ENCODE measurements at places on chromosomes 16 and 17.

GRCh38 chr17:78433013-78433727 lies 54.7 kb downstream of the PGS1 start:
- no peak for DNase-seq

DNA sequence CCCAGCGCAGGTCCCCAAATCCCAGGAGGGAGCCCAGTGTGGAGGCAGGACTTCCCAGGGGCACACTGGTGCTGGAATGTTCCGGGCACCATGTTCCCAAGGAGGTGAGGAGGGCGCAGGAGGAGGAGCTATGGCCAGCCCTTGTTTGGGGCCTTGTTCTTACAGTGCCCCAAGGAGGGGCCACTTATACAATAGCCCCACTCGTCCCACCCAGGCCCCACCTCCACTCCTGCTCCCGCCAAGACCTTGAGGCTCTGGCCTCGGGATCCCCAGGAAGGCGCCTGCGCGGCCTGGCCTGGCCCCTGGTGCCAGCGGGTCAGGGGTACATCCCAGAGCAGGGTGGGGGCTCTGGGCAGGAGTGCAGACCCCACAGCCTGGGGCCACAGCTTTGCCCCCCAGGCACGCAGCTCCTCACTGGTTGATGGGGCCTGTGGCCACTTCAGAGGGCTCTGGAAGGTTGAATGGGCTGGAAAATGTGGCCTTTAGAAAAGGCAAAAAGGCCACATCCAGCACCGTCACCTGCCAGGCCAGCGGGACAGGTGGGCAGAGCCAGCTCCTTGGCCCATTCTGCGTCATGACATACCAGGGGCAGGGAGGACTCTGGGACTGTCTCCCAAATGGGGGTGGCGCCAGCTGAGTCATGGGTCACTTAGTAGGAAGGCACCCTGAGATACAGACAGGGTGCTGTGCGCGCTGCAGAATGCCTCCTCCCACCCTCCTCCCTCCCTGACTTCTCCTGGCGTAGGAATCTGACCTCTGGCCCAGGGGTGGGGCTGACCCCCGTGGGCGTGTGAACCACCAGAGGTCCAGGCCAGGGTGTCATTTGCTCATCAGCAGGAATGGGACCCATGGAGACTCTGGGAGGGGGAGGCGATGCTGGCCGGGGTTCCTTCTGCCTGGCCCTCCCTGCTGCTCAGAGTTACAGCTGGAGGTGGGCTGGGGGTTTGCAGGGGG lies 32.3 kb upstream of the PVALEF start:
- no peak for DNase-seq

DNA sequence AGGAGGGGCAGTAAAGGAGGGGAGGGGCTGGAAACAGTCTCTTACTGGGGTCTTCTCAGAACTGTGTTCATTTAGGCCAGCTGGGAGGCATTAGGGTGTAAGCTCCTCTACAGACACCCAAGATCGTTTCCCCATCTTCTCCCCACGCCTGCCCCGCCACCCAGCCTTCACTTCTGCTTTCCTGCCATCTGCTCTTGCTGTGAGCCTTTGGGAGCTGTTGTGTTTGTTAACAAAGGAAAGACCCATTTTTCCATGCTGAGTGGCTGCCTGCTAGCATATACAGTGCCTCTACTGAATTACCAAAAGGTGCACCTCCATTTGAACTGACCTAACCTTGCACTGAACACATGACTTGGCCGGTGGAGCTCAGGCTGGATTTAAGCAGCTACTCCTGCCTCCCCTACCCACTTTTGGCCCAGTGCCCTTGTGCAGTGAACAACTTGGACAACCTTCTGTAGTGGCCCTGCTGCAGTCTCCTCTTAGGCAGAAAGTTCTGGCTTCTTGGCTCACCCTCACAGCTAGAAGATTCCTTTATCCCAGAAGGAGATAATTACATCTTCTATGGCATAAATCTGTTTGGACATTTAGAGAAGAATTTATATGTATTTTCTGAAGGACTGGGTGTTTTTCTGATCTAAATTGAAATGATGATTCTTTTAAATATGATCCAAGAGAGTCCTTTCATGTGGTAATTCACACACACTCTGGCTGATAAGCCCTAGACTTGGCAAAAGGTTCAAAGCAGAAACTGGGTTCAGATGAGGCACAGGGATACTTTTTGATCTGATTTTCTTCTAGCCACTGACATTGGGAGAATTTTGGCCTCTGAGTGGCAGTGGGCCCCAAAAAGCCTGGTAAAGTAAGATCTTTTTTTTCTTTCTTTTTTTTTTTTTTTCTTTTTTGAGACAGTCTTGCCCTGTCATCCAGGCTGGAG lies 81.9 kb upstream of the HNF1B start:
- no peak for DNase-seq

DNA sequence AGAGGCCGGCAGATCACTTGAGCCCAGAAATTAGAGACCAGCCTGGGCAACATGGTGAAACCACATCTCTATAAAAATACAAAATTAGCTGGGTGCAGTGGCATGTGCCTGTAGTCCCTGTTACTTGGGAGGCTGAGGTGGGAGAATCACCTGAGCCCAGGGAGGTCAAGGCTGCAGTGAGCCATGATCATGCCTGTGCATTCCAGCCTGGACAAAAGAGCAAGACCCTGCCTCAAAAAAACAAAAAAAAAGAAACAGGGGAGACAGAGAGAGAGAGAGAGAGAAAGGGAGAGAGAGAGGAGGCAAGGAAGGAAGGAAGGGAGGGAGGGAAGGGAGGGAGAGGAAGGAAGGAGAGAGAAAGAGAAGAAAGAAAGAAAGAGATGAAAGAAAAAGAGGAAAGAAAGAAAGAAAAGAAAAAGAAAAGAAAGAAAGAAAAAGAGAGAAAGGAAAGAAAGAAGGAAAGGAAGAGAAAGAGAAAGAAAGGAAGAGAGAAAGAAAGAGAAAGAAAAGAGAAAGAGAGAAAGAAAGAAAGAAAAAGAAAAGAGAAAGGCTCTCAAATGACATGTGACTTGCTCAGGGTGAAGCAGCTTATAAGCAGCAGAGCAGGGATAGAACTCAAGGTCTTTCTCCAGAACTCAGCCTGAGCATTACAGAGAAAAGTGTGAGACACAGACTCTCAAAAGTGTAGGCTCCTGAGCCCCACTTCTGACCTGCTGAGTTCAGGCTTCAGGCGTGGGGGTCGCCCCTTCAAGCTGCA lies 15.5 kb downstream of the CX3CL1 start:
- DNase-seq, result no peak
